ENCODE measurements at places on chromosomes 5 and 9.

- DNase-seq: no peak
Measured at GRCh38 chr5:103216137-103216536, 42.4 kb upstream of the MACIR start.

DNA sequence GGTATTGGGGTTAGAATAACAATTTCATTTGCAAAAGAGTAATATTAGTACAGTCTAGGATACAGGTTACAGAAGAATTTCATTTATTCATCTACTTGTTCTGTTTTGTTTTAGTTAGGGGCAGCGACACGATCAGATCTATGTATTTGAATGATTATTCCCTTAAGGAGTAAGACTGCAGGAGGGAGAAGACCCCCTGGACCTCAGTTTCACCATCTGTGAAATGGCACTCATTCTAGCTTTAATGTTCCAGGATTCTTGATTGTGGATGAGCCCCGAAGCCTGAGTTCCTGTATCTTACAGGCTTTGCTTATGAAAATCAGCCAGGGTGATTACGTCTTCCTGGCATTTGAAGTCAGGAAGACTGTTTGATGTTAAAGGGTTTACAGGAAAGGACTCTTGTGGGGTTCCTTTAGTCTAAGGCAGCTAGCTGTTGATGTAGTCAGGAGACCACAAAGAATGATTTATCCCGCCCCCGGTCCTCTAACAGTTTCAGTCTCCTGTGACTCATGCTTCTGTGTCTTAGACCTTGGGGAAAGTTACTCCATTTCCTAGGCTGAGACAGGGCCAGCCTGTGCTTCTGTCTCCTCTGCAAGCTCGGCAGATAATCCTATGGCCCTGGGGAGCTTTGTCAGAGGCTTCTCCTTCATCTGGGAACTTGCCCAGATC lies 11.5 kb downstream of the SMIM3 start:
- DNase-seq: no peak

DNA sequence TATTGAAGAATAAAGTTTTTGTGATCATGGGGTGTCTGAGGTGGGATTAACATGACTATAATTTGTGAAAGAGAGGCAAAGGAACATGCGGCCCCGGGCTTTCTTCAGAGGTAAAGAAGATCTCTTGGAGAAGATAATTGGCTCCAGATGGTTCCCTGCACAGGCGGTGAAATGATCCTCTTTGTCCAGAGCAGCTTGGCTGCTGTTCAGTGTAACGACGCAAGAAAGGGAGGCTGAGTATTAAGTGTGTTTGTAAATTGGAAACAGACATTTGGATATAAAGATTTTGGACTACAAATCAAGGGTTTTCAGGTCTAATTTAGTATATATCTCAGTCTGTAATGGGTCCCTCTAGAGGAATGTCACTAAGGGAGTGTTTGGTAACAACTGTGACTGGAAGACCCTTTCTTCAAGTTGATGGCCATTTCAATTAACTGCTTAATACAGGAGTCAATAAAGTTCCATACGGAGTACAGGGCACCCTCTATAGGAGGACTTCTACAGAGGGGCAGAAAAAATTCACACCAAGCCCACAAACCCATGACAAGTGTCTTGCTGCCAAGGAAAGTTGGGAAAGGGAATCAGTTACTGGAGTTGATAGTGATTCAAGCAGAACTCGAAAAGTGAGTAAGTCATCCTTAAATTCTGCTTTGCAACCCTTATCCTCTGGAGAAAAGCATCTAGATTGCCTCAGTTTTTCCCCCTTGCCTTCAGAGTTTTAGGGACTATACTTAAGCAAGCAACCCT lies 4.1 kb downstream of the EQTN start:
- DNase-seq: no peak

DNA sequence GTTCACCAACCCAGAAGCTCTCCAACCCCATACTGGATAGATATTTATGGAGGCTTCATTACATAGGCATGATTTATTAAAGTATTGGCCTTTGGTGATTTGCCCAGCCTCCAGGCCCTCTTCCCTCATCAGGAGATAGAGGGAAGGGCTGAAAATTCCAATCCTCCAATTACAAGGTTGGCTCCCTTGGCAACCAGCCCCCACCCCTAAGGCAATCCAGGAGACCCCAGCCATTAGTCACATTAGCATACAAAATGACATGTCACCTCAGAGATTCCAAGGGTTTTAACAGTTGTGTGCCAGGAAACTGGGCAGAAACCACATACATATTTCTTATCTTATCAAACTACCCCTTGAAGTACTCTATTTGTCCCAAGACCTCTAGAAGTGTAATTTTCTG lies 210.0 kb downstream of the HINT1 start:
- no peak for DNase-seq

DNA sequence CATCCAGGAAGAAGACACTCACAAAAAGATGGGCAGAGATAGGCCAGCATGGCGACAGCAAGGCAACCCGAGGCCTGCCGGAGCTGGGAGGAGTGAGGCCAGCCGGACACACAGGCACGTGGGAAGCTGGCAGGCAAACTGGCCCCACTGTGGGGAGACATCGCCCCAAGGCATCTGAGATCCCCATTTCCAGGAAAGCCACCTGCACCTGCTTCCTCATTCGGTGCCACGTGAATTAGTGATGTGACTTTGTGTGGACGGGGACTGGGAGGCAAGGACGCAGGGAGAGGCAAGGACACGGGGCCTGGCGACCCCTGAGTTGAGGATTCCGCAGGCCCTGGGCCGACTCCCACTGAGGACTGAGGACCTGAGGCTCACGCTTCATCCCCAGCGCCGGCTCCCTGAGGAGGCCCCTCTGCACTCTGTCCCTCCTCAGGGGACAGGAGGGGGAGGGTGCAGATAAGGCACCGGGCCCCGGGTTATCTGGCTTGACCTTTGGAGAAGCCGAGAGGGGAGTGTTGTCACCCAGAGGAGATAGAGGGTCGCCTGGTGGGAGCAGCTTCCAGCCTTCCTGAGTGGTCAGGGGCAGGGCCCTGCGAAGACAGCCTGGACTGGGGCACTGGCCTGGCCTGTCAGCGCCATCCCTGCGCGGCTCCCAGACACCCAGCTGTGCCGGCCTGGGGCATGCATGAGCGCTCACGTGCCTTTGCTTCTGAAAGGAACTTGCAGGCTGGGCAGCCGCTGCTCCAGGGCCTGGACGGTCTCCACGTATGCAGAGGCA lies 39.7 kb downstream of the NDUFS6 start:
- no peak for DNase-seq

DNA sequence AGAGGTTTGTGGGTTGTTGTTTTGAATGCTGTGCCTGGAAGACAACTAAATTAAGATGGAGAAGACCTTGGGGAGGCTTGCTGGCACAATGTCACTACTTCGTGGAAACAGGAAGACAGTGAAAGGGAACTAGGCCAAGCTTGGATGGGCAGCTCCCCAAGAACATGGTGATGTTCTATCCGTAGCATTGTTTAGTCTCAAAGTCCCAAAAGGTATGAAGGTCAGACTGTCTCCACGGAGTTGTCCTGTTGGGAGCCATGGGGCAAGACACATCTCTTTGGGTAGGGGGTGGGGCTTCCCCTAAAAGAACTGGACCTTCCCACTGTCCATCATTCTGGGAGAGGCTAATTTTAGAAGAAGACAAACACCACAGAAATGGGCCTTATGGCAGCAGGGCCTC lies 140.5 kb downstream of the ENTREP1 start:
- no peak for DNase-seq

- DNase-seq: no peak
Measured at GRCh38 chr5:135313405-135313804, 85.6 kb downstream of the MACROH2A1 start.

DNA sequence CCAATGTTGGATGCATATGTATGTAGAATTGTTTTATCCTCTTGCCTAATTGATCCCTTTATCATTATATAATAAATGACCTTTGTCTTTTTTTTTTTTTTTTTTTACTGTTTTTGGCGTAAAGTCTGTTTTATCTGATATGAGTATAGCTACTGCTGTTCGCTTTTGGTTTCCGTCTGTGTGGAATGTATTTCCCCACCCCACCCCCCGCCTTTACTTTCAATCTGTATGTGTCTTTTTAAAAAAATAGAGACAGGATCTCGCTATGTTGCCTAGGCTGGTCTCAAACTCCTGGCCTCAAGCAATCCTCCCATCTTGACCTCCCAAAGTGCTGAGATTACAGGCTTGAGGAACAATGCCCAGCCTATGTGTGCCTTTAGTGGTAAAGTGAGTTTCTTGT lies 11.3 kb downstream of the AHRR start:
- DNase-seq: no peak

GRCh38 chr5:104512063-104512825 lies 949.7 kb upstream of the NUDT12 start:
- no peak for DNase-seq

DNA sequence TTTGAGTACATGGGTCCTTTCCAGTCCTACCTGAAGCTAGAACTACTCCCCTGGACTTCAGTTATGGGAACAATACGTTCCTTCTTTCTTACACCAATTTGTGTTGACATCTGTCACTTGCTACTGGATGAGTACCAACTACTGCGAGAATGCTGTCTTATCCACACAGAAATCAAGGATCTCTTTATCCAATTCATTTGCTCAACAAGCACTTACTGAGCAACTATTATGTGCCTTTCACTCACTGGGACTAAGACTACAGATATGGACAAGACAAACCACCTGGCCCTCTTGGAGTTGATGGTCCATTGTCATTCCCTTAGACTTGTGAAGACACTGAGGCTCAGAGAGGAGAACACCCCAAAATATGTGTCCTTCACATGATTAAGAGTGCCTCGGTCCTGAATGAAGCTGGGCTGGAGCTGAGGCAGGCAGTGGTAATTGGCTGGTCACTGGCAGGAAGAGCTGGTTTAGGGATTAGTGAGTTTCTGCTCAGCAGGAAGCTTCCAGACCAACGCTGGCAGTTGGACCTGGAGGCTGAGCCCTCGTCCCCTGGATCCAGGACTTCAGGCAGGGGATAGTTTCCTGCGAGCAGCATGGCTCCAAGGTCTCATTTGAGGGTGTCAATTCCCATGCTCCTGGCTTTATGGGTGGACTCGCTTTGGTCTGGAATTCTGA lies 8.4 kb upstream of the ARSI start:
- DNase-seq: no peak

DNA sequence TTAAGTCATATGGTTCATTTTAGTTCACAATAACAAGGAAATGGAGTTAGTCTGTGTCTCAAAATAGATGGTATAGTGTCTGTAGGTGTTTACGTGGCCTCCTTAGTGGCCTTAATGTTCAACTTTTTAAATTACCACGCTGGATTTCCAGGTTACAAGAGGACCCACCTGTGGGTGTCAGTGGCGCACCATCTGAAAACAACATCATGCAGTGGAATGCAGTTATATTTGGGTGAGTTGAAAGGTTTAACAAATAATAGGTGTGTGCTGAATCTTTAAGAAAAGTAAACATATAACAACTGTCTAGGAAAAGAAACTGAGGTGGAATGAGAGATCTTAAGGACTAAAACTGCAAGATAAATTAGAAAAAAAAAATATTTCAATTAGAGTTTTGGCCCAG lies 2.9 kb downstream of the UBE2B start:
- DNase-seq: no peak

DNA sequence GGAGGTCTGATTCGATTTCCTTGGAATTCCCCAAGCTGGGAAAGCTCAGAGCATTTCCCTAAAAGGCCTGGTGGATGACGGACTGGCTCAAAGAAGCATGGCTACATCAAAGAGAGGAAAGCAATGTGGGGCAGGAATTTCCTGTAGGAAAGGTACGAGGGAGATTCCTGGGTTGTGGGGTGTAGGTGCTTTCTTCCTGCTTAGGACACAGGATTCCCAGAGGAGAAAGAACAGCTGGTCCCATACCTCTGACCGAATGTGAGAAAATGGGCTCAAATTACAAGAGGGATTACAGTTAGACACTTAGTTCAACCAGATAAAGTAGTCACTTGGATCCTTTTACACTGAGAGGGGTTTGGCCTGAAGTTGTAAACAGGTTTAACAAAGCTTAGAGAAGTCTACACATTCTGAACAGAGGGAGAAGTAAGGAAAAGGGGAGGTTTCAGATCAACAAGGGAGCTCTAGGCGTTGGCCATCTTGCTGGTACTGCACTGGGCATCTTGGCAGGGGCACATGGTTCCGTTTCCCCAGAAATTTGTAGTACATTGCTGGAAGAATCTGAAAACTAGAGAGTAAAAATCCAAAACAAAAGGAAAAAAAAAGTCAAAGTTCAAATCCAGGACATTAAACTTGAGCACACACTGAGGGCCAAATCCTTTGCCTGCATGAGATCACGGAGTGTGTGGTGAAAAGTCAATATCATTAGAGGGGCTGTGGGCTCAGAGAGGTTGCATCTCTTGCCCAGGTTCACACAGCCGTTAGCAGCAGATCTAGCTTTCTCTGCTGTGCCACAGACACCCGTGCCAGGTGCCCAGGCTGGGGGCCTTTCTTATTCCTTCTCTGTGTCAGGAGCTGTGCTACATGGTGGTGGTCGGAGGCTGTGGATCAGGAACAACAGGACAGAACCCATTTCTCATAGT lies 171.3 kb downstream of the RGS3 start:
- DNase-seq: no peak

DNA sequence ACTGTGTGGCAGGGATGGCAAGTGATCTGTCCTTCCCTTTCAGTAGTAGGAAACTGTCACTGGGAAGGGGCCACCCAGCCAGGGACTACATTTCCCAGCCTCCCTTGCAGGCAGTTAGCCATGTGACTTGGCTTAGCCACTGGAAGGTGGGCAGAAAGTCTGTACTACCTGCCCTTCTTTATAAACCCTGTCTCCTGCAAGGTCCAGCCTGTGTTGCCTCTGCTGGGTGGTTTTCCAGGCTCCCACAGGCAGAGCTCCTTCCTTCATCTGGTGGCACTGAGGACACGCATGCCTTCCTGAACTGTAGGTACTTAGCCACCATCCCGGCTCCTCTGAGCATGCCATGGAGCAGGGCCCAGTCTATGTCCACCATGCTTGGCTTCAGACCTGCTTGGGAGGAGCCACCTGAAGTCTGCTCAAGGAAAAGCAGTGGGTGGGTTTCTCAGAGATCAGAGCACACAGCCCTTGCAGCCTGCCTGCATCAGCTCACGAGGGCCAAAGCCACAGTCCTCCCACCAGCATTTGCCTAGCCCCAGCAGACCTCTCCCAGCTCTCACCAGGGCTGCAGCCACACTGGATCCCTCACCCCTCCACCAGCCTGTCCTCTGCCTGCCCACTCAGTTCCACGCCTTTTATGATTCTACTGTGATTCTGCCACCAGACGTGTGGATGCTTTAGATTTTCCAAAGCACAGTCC lies 16.7 kb upstream of the SLC25A51 start:
- DNase-seq: no peak

DNA sequence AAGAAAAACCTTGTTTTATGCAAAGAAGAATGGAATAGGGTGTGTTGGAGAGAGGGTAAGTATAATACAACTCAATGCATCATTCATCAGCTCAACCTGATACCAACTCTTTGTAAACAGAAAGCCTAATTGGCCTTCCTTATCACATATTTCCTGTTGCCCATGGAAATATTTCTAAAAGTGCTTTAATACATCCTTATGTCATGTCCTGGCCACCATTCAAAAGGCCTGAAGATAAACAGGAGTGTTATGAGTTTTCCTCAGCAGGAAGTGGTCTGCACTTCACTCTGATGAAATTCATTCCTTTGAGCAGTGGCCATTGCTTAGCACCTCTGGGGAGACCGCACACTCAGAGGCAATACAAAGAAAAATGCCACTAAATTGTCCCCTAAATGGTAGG lies 511.2 kb downstream of the SEMA5A start:
- DNase-seq: no peak

GRCh38 chr5:164345173-164345849 lies 839.9 kb downstream of the MAT2B start:
- peak; percentile 26 for DNase-seq

GRCh38 chr5:112445626-112446350 lies 26.7 kb upstream of the EPB41L4A start:
- DNase-seq: no peak

GRCh38 chr5:80577707-80578106 lies 7.6 kb upstream of the ANKRD34B start:
- DNase-seq: no peak

Measured in spinal cord (tissue), 10 donors.